ENCODE measurements at places on chromosomes 2 and 18.

DNA sequence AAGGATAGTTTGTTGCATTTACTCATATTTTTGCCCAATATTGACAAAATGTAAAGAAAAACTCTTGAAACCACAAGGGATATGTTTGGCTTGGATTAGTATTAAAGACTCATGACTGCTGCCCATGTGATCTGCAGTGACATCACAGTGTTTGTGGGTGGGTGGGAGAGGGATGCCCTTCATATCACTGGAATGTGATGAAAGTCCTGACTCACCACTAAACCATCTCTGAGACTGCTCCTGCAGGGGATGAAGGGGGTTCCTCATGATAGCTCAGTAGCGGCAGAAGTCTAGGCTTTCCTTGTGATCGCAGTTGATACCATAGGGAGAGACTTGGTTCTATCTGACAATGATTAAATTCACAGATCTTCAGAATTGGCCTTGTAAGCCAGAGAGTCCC is 451.2 kb downstream of the CNTNAP5 start:
- DNase-seq, result no peak

GRCh38 chr2:15728245-15728938 is 136.7 kb downstream of the DDX1 start:
- no peak for DNase-seq

DNA sequence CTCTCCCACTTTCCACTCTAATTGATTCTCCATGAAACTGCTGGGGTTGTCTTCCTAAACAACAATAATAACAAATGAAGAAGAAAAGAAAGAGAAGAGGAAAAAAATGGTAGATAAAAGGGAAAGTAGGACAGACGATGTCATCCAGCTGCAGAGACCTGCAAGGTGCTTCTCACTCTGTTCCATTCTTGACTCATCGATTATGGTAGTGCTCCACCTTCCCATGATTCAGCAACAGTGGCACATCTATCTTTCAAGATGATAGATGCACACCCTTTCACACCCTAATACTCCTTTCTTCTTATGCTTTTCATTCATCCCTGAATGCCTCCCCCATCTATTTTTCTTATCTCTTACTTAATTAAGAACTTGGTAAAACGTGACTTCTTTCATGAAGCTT is 610.2 kb downstream of the NR4A2 start:
- DNase-seq, result no peak

DNA sequence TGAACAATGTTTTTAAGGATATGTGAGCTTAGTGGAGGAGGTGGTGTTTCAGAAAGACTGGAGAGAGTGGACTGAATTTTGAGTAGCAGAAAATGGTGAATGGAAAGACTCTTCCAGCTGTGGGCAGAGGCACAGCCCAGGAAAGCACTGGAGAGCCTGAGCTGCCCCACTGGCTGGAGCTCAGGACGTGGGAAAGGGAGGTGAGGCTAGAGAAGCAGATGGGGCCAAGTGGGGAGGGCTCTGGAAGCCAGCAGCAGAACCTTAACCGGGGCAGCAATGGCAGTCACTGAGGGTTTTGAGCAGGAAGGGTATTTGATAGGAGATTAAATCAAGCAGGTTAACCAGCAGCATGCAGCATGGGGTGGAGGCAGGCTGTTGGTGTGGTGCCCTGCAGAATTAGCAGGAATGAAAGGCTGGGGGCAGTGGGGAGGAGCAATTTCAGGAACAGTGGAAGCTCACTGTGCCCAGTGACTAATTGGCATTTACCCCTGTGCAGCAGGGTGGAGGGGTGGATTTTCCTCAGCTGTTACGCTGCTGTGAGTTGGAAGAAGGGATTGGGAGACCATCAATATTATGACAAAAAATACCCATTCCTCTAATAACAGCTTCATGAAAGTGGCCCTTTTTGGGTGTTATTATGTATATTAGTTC is 136.2 kb downstream of the CERS6 start:
- no peak for DNase-seq
